Cardiac muscle cell (in vitro differentiated cells and primary cell): ENCODE measurements at places on chromosomes 5 and 9. TPM values are rescaled to one million over a fixed set of nuclear protein-coding genes. Genes with fewer than 3 reads are reported as not detected.

GRCh38 chr5:135694012-135694411 lies 115.2 kb upstream of the CXCL14 start:
- no peak for DNase-seq

DNA sequence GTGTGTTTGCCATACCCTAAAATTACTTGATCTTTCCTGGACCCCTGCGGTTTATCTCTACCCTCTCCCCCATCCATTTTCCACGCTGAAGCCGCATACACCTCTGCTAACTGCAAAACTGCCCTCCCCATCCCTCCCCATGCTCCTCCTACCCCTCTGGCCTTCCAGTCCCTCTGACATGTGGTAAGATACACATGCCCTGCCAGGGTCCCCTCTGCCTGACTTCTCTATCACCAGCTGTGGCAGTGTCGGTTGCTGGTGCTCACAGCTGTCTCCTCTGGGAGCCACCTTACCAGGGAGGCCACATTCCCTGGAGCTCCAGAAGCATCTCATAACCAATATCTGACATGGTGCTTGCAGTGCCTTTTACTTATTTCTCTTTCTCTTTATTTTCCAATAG lies 58.9 kb upstream of the COL15A1 start:
- no peak for DNase-seq

- DNase-seq: peak; percentile 17
These were observed 115.4 kb downstream of the ZNF608 start for GRCh38 chr5:124630767-124631704.

SLC6A3 gene
- 0.04 TPM in 1 of 2 replicates, not detected in the other for total RNA-seq
